NCI-H510A treated with DMSO at 0.1 percent for 48 hours (cell line): ENCODE measurements at places on chromosomes 2 and 18.
A peak's percentile ranks its signal among the peaks of the same experiment; 100 is the strongest.

DNA sequence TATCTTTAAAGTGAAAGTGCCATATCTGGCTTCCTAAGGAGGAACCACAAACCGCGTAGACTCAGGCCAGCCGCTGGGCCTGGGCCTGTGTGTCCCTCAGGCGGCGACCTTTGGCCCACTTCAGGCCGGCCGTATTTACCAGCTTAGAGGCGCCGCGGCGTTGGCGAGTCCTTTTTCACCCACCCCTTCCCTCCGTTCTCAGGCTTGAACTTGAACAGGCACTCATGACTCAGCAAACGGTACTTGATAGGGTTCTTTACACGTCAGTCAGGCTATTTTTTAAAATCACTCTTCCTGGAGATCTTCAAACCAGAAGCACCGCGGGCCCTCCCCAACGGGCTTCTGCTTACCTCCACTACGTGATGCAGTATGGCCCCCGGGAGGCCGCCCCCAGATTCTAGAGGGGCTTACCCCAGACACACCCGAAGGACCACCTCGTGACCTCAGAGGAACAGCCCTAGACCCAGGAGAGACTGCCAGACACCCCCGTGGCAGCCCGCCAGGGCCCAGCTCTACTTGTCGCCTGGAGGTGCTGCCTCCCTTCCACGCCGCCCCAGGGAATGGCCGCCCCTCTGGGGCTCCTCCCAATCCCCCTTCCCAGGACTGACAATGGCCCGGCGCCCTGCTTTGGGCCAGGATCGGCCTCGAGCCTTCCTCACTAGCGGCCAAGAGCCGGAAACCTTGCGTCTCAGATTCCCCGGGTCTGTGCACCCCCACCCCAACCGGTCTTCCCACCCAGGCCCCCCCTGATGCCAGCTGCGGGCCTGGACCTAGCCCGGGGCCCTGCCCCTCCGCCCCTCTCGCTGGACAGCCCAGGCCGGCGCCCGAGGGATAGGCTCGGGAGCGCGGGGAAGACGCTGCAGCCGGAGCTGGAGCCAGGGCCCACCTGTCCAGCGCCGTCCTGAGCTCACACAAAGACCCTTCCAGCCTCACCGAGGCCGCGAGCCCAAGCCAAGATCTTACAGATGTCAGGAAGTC, 33.8 kb upstream of the IMPA2 start:
- peak; percentile 75 for DNase-seq

DNA sequence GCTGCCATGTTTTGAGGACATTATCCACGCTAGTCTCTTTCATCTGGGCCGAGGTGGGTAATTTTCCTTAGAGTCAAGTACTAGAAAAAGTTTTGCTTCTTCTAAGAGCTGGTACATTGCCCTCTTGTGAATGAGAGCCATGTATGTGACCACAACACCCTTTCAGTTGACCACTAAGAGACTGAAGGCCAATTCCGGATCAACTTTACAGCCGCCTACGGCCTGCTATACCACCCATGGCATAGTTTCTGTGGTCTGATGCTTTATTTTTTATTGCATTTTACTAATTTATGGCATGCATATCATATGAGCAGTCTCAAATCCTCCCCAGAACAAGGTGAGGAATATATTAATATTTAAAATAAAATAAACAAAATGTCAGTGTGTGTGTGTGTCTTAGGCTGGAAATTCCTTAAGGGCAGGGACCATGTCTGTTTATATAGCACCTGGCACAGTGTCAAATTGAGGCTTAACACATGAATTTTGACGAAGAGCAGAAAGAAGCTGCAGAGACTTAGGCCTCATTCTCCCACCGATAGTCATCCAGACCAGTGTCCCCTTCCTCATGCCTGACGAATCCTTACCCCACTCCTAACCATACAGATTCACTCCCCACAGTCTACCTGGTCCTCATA, 35.4 kb downstream of the PSD4 start:
- DNase-seq, result no peak

DNA sequence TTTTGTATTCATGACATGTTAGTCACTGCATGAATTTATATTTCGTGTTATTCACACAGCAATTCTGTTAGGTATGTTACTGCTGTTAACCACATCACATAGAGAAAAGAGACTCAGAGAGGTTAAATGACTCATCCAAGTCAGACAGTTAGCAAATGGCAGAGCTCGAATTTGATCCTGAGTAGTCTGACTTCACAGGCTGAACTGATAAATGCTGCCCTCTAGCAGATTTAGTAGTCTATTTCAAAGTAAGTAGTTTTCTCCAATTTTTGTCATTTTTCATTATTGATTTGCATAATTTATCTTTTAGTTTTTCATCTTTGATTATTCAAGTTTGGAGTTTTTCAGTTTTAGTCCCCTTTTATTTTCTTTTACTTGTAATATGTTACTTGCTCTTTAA, 58.3 kb downstream of the WDR7 start:
- peak; percentile 12 for DNase-seq

- no peak for DNase-seq
Observed at GRCh38 chr2:49002750-49003149, 151.6 kb downstream of the FSHR start.

GRCh38 chr18:13378150-13378549, 159.6 kb downstream of the LDLRAD4 start:
- no peak for DNase-seq

GRCh38 chr2:7027411-7027810, 110.2 kb downstream of the RNF144A start:
- DNase-seq, result no peak

DNA sequence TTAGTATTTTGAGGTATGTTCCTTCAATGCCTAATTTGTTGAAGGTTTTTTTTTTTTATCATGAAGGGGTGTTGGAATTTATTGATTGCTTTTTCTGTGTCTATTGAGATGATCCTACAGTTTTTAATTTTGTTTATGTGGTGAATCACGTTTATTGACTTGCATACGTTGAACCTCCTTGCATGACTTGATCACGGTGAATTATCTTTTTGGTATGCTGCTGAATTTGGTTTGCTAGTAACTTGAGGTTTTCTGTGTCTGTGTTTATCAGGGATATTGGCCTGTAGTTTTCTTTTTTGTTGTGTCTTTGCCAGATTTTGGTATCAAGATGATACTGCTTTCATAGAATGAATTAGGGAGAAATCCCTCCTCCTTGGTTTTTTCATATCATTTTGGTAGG, 23.9 kb downstream of the CLIP4 start:
- DNase-seq, result no peak

DNA sequence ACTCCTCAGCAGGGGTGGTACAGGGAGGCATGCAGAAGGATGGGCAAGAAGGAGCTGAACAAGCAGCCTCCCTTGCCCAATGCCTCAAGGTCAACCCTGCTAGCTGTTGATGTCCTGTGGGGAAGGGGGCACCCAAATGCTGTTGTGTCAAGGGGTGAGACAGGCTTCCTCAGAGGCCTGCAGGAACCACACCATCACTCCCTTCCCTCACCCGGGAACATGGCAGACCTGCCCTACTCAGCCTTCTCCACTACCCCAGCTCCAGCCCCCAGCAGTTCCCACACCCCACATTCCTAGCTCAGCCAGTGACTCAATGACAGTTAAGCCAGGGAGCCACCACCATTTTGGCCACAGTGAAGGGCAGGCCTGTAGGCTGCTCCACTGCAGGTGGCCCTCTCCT, 53.9 kb upstream of the RMP24 start:
- no peak for DNase-seq

DNA sequence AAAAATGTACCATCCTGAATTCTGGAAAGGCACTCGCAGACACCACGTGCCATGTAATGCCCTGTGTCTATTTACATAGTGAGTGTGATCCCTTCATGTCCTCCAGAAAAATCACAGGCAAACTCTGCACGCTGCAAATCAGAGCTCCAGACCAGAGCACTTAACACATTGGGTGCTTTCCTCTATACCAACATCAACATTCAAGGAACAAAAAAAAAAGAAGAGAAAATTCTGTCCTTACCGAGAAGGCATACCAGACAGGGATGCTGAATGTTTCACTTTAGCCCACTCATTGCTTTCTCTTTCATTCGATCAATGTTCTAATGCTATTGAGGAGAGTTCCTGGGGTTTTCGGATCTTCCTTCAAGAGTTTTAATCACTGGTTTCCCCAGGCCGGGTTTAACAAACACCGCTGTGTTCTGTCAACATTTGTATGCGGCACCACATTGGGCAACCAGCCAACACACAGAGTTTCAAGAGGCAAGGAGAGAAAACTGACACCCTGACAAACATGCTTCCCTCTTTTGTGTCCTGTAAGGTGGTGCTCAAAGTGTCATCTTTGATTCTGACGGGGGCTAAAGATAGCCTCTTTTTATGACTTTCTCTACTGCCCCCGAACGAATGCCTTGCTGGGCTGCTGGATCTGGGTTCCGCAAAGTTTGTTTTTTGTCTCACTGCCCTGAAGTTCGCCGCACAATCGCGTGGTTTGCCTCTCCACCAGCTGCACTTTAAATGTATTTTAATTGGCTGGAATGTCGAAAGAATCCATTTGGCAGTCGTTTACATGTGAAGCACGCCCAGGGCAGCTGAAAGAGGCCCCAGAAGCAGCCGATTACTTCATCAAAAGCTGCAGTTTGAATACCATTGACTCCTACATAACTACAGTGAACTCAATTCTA, 106.4 kb upstream of the NCKAP5 start:
- peak; percentile 97 for DNase-seq

GRCh38 chr2:217856871-217857270, 145.9 kb downstream of the TNS1 start:
- DNase-seq, result no peak

- no peak for DNase-seq
Observed at GRCh38 chr2:226124548-226125011, 675.0 kb downstream of the IRS1 start.

DNA sequence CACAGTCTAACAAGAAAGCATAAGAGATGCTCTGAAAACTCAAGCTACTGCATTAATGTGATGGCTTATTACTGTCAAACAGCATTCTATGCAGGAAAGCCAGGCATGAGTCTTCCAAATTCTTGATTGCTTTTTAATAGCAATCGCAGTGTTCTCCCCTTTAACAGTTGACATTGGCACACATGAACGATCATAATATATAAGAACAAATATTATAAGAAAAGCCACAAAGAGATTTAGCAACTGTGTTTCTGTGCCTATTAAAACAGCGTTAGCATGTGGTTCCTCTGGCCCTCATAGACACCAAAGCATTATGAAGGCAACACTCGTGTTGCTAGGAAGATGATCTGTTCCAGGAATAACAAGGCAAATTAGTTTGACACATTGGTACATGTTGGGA, 245.0 kb downstream of the ACKR3 start:
- DNase-seq, result no peak

GRCh38 chr18:48840491-48840877, 110.3 kb downstream of the SMAD7 start:
- DNase-seq, result no peak

DNA sequence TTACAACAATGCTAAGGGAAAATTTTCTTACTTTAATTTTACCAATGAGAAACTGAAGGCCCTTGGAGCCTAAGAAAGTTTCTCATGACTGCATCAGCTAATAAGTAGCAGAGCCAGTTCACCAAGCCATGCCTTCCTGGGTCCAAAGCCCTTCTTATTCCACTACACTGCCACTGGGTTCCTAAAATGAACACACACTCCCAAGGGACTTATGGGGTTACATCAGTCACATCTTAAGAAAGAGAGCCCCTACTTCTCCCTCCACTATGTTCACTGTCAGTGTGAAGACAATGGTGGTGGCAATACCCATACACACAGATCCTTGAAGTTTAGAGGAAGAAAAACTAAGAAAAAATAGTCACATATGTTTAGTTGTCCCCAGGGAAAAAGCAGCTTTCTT, 20.6 kb downstream of the MBD2 start:
- no peak for DNase-seq

- peak; percentile 69 for DNase-seq
Observed at GRCh38 chr18:36066686-36067054, 689 bp downstream of the RPRD1A start.

GRCh38 chr2:30398084-30398873, 48.8 kb upstream of the LCLAT1 start:
- no peak for DNase-seq

GRCh38 chr2:207772081-207772843, 2.6 kb upstream of the FZD5 start:
- no peak for DNase-seq

DNA sequence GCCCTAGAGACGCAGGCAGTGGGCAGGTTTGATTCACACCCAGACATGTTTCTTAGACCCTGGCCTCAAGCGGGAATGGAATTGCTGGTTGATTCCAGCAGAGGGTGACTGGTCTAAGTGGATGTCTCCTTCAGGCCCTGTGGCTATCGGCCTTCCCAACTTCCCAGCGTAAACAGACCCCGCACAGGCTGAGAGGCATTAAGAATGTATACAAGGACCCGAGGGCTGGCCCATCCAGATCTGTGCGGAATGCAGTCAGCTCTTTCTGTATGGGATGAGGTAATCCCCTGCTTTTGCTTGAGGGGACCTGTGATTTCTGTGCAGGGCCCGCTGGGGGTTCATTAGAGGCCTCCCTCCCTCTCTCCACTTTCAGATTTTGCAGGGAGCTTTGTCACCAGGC, 6.5 kb downstream of the ACKR3 start:
- DNase-seq, result peak; percentile 30

DNA sequence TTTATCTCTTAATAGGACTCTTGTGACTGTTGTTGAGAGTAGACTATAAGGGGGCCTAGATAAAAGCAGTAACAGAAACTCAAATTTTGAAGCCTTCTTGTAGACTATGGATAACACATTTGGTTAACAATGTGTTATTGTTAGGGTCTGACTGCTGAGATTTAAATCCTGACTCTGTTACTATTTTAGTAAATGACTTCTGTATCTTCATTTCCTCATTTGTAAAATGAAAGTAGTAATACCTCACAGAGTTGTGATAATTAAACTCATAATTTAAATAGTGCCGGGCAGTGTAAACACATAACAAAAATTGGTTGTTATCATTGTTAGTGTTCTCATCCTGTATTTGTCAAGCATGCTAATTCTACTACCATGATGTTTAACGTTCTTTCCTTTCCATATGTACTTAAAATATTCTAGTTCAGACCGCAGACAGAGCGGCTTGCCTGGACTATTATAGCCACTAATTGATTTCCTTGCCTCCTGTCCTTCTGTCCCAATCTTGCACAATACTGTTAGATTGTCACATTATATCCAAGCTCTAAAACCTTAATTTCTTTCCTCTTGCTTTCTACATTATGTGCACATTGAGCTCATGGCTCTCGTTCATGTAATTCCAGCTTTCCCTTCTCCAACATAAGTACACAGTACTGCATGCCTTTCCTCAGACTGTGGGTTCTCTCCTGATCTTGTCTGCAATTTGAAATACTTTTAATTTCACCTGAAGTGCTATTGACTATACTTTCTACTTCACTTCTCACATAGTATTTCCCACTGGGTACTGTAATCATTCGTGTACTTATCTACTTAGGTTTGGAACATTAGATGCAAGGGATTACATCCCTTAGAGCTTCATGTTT, 48.4 kb downstream of the RBBP8 start:
- DNase-seq, result no peak

GRCh38 chr2:167946441-167946841, 301.0 kb downstream of the STK39 start:
- no peak for DNase-seq
